ENCODE measurements at places on chromosomes 5 and 9. TPM values are rescaled to one million over a fixed set of nuclear protein-coding genes. Genes with fewer than 3 reads are reported as not detected.

GRCh38 chr5:31918739-31919138 is 255.4 kb downstream of the GOLPH3 start:
- no peak for DNase-seq

GRCh38 chr9:91067306-91067860 is 265.8 kb downstream of the SYK start:
- DNase-seq, result no peak

DNA sequence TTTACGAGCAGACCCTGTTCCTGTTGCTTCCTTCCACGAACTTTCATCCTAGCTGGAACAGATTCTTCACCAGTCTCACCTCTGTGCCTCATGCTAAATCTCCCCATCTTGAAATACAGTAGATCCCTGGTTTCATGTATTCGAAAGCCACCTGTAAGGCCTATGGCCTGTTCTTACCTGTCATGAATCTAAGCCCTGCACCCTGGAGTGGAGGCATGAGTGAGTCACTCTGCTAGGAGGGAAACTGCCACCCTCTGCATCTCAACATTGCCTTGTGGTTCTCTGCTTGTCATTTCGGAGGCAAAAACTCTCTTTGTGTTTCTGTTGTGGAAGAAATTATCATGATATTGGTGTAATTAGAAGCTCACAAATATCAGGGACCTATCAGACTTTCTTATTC is 320.0 kb downstream of the ENC1 start:
- no peak for DNase-seq

DNA sequence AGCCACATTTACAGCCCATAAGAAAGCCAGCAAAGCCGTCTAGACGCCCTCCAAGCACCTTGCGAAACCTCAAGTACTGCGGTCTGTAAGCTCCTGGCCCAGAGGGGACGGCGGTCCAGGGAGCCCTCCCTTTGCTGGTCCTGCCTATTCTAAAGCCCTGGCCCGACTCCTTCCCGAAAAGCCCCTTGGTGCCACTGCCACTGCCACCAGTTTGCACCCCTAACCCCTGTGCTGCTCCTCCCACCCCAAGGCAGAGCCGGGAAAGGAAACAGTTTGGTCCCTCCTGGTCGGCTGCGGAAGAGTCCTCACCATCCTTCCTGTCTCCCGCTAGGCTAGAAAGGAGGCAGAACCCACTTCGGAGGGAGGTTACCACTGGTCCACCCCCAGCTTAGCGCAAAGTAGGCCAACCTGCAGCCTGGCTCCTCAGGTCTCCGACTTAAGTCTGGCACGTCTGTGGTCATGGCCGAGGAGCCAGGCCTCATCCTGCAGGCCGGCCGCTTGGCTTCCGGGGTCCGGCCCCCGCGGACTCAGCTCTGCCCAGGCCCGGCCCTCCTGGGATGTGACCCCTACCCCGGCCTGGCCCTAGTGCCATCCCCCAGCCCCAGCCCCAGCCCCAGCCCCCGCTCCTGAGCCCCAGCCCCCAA is 916 bp downstream of the TOR1A start:
- no peak for DNase-seq

DNA sequence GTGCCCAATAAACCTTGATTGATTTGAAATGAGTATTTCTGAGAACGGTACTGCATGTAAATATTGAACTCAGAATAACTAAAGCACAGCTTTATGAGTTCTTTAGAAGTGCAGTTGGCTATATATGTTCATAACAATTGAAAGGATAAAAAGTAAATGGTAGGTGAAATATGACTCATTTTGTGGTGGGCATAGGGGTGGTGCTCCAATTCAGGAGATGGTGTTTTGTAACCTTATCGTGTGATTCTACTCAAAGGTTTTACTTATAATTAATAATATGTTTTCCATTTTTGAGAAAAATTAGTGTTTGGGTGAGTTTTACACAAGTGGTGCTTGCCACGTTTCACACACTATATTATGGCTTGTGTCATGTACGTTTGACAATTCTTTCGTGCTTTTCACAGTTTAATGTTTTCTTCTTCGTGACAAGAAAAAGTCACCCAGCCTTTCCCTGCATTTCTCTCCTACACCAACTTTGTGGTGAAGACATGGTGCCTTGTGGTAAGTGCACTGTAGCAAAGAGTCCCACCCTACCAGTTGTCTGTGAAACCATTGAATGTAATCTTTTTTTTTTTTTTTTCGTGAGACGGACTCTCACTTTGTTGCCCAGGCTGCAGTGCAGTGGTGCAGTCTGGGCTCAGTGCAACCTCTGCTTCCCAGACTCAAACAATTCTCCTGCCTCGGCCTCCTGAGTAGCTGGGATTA is 492.5 kb upstream of the SGCD start:
- no peak for DNase-seq

DNA sequence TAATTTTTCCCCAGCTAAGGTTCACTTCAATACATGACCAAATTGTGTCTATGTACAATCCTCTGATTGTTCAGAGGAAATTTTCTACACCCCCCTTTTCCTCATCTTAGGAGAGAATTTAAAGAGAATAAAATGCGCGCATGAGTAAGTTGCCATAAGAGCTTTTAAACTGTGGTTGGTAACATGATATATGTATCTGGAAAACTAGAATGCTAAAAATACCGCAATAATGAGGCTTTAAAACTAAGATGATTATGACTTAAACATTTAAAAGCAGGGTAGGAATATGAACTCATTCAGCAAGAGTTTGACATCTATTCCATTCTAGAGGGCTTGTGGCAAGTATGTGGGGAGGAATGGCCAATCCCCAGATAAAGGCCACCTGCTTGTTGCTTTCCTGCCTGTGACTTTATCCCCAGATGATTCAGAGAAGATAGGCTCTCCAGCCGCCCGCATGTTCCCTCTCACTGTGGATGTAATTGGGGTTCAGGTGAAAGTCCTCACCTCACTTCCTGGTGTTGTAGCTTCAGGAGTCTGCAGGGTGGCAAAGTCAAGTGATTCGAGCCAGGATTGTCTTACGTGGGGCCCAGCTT is 26.5 kb upstream of the BASP1 start:
- DNase-seq, result no peak

DNA sequence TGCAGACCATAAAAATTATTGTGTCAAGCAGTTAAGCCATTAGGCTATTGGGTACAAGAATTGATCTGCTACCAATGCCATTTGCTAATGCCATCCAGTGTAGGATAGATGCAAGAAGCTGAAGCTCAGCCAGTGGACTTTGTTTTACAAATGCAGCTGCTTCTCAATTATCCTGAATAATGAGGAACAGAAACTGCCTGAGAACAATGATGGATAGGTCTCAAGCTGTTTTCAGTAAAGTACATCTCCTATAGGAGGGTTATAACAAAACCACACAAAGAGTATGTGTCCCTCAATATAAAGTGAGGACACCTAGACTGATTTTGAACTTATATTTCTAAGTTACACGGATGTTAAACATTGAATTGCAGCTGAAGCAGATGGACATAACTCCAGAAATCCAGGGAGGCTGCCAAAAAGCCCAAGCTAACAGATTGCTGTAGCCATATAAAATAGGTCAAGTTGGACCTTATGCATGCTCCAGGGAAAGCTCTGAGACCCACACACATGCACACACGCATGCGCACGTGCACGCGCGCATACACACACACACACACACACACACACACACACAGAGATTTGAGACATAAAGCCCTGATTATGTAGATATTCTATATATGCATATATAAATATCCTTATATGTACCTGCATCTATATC is 482.7 kb upstream of the CD180 start:
- no peak for DNase-seq

GRCh38 chr5:150560401-150561191 is 52.7 kb downstream of the NDST1 start:
- DNase-seq, result peak; percentile 88

DNA sequence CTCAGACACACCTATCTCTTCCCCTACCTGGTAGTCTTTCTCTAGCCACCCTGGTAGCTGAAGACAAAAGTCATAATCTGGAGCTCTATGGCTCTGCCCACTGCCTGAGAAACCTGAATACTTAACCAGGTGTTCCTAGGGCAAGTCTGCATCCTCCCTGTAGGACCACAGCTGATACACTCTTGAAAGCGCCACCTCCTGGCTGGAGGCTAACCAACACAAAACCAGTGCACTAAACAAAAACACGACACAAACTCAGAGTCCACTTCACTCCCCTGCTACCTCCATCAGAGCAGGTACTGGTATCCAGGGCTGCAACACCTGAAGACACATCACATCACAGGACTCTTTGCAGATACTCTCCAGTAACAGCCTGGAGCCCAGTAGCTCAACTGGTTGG is 84.6 kb upstream of the ANXA1 start:
- DNase-seq, result no peak

DNA sequence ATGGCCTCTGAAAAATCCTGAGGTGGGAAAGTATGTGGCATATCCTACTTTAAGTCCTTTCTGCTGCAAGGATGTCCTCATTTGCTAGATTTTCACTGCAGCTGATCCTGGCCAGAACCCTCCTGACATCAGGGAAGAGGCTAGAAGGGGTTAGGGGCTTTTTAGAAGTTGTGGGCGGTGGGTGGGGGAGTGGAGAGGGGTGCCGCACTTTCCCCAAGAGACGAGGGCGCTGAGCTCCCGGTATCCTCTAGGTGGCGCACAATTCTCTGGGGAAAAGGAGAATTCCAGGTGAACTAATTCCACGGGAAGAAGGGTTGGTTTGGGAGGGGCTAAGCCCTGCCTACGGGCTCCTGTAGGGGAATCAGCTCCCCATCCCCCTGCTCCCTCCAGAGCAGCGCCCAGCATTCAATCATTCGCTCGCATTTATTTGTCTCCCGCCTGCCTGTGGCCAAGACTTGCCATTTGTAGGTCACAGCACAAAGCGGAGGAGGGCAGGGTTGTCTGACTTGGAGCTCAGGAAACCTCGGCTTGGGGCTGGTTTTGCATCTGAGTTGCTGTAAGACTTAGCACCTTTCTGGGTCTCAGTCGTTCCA is 42.9 kb upstream of the HAND1 start:
- peak; percentile 50 for DNase-seq

DNA sequence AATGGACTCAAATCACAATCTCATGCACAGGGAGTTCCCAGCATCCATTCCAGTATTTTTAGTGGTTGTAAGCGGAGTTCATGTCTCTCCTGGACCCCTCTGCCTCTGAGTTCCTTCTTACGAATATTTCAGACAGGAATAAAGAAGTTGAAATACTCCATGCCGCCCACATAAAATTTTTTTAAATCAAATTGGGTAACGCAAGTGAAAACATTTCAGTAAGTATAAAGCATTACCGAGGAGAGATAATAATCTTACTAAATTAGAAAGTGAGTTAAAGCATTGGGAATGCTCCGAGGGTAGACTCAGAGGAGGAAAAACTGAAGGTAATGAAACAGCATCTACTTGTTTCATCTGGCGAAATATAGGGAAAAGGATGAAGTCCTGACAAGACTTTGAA is 317.6 kb downstream of the ARRDC3 start:
- DNase-seq, result no peak

DNA sequence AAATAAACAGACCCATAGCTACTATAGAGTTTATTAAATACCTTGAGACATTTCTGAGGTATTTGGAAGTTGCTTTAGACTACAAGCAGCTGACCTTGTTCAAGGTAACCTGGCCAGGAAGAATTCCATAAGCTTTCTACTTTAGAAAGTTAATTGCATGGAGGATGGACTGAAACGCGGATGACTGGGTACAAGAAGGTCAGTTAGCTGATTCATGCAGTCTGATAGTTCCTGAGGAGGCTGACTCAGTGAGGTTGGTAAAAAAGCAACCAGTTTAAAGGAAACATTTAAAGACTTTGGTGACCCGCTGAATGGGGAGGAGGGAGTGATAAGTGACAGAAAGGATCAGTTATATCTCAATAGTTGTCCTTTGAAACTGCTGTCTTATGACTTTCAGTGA is 670.1 kb upstream of the CDH9 start:
- DNase-seq, result no peak

- no peak for DNase-seq
Observed at GRCh38 chr9:36306471-36307306, 48.4 kb upstream of the GNE start.

DNA sequence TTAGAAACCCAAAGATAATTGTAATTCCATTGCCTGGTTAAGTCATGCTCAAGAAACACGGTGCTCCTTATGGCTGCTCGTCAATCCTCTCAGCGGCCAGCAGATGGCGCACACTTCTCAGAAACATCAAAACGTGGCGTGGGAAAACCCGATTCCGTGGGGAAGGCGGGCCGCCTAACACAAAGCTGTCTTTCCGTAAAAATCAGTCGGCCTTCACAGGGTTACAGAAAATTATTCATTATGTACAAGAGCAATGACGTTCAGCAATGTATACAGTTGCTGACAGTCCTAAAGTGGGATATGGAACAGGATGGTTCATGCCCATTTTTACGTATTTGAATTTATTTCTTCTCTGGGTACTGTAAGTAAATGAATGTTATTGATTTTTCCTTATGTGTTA is 83.5 kb downstream of the PDE4D start:
- peak; percentile 69 for DNase-seq

DNA sequence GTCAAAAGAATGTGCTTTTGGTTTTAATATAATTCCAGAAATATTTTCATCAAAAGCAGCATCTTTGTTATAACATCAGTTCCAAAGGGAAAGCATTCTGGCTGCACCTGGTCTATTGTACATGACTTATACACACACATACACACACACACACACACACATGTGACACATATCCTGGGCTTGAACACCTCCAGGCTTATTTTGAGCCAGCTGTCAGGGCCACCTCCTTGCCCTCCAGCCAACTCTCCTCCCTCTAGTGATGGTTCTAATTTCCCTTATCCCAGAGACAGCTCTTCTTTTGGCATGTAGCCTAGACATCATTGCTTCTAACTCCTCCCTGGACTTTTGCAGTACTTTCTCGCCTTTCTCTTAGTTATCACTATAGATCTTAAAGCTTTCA is 115.0 kb downstream of the PIK3R1 start:
- DNase-seq, result no peak

DNA sequence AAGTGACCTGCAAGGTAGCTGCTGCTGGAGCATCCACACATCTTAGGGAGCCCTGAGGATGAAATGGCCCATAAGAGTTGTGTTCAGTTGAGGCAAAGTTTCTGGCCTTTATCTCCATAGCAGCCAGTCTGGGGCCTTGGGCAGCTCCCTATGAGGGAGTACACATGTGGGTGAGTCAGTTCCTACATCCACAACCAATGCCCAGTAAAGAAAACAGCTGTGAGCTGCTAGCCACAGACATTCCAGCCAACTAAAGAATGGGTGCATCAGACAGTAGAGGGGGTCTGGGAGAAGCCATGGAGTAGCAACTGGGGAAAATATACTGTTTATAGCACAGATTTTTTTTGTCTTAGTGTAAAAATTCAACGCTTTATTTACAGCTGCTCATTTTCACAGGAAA is 720.7 kb downstream of the TLE1 start:
- no peak for DNase-seq

DNA sequence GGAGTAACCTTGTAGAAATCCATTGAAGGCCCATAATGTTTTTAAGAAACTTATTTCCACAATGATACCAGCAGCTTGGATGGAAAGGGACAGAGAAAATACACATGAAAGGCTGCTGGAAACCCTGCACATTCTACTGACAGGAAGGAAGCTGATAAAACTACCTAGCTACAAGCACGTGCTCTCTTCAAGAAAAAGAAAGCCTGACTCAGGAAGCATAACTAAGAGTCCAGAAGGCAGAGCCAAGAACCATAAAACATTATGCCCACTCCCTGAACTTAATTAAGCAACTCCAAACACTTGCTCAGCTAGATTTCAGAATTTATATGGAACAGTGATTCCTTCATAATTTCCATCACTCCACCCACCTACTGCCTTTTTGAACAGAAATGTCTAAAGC is 430.8 kb downstream of the SEMA5A start:
- no peak for DNase-seq

The SSNA1 gene
- 55.4 TPM for polyA plus RNA-seq

The CLINT1 gene
- polyA plus RNA-seq, result 145 TPM

The ROPN1L gene
- polyA plus RNA-seq, result 0.67 TPM

The DMGDH gene
- 23.2 TPM for polyA plus RNA-seq

The SPOCK1 gene
- polyA plus RNA-seq, result 9.5 TPM
